ENCODE measurements at places on chromosomes 7 and 10. TPM values are rescaled to one million over a fixed set of nuclear protein-coding genes. Genes with fewer than 3 reads are reported as not detected.

LEP gene
- not detected for total RNA-seq

LIPM gene
- not detected for total RNA-seq

RHOBTB1 gene
- total RNA-seq: 31.3 TPM

- no peak for DNase-seq
Observed at GRCh38 chr7:25091176-25091575, 33.9 kb downstream of the CYCS start.

DNA sequence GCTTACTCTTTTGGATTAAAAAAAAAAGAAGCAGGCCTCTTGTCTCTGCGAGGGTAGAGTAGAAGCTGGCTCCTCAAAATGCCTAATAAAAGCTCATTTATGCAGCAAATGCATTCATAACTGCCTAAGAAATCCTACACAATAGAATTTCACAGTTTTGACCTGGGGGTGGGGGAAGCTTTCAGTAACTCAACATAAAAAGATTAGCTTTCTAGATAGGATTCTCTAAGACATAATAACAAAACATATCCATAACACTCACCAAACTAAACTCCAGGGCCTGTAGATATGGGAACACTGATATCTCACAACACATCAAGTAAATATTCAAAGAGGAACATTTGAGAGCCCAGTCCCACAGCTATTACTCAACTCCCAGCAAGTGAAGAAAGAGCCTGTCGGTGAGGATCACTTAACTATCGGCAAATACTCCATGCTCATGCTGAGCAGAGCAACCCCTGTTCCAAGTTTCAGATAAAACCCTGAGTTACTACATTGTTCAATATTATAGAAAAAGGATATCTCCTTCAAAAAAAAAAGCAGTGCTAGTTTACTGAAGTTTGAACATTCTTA, 88.1 kb downstream of the COBL start:
- DNase-seq: no peak

DNA sequence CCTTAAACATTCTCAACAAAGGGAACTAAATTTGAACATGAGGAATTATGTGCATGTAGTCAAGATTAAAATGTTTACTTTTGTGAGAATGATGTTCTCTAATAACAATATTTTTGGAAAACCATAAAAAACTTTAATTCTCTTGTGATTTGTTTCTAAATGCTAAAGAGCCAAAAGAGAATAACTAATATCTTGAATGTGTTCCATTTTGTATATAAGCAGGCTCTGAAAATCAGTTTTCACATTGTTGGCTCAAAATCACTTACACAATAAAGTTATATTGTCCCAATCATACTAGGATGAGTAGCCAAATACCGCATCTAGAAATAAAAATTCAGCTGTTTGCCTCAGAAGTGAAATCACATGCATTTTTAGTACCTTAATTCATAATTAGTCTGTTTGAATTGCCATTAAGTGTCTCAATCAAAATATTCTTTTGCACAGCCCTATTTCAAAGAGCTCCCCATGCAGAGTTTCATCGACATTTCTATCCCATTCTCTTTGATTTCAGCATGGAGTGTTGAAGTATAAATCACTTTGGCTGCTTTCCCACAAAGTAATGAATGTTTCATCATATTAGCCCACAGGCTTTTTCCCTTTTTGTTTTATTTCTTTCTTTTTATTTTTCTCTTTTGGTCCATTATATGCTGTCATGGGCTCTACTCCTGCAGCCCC, 420.3 kb upstream of the POM121L12 start:
- no peak for DNase-seq

GRCh38 chr7:116235380-116235779, 25.0 kb downstream of the TES start:
- no peak for DNase-seq

- no peak for DNase-seq
Observed at GRCh38 chr7:110531186-110531585, 559.7 kb upstream of the LRRN3 start.

- DNase-seq: no peak
Observed at GRCh38 chr10:123561141-123561440, 105.1 kb upstream of the GPR26 start.
